ENCODE measurements at places on chromosomes 3 and 15. TPM values are rescaled to one million over a fixed set of nuclear protein-coding genes. Genes with fewer than 3 reads are reported as not detected.

Gene CLDN16
- not detected for polyA plus RNA-seq

Gene KBTBD12
- 1.1 TPM for polyA plus RNA-seq

Gene PP2D1
- polyA plus RNA-seq = not detected

Gene COLQ
- 0.62 TPM for polyA plus RNA-seq
